Occipital lobe (tissue), 3 donors: ENCODE measurements at places on chromosomes 4 and X. TPM values are rescaled to one million over a fixed set of nuclear protein-coding genes. Genes with fewer than 3 reads are reported as not detected.

GRCh38 chr4:91064157-91064853, 937.1 kb downstream of the CCSER1 start:
- DNase-seq, result no peak

GRCh38 chrX:113275804-113276203, 435.2 kb upstream of the AMOT start:
- DNase-seq, result no peak

SLITRK4 gene
- 62.1 TPM for total RNA-seq

- DNase-seq, result no peak
Measured at GRCh38 chrX:38636949-38637819, 75.8 kb downstream of the TSPAN7 start.

- no peak for DNase-seq
Measured at GRCh38 chr4:22910200-22910599, 217.5 kb downstream of the GBA3 start.

DNA sequence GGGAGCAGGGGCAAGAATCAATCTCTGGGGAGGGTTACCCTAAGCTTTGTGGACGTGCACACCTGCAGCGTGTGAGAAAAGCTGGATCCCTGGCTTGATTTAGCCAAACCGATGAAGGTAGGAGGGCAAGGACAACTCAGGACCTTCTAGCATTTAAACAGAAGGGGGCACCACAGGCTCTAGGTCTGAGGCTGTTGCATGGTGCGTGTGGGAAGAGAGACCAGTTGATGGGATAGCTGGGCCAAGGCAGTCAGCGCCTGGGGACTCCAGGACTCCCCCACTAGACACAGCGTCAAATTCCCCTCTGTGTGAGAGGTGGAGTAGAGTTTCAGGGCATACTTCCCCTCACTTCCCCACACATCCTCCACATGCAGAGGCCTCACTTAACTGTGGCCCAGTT, 4.3 kb downstream of the GABRQ start:
- DNase-seq, result no peak

- no peak for DNase-seq
Measured at GRCh38 chr4:107862658-107863057, 37.9 kb downstream of the SGMS2 start.
